ENCODE measurements at places on chromosomes 7 and 10.

GRCh38 chr10:70905071-70906021 is 17.0 kb upstream of the PCBD1 start:
- H3K36me3 ChIP-seq = no peaks in the 10 kb centered on the region
- no peak for DNase-seq
- peaks cover 32% of the 10 kb centered on the region for H3K27me3 ChIP-seq

GRCh38 chr10:124450012-124450782 is at the start of gene NKX1-2:
Gene NKX1-2, minus strand, starts transcription at chr10:124450035. Its CDS starts 92 bp downstream, at chr10:124449943.
- no peak within 1 kb of the TSS for H3K27ac ChIP-seq
- H3K4me3 ChIP-seq = peak within 1 kb of the TSS; percentile 63
- no peak for DNase-seq
- H3K36me3 ChIP-seq = no peaks in the 10 kb centered on the region
- H3K4me1 ChIP-seq = peaks cover 20% of the 10 kb centered on the region

- no peaks in the 10 kb centered on the region for H3K27me3 ChIP-seq
- no peak for DNase-seq
- H3K27ac ChIP-seq = no peak overlapping the region
- H3K4me1 ChIP-seq = peaks cover 16% of the 10 kb centered on the region
Observed at GRCh38 chr10:122248356-122249302, 22.5 kb upstream of the BTBD16 start.

DNA sequence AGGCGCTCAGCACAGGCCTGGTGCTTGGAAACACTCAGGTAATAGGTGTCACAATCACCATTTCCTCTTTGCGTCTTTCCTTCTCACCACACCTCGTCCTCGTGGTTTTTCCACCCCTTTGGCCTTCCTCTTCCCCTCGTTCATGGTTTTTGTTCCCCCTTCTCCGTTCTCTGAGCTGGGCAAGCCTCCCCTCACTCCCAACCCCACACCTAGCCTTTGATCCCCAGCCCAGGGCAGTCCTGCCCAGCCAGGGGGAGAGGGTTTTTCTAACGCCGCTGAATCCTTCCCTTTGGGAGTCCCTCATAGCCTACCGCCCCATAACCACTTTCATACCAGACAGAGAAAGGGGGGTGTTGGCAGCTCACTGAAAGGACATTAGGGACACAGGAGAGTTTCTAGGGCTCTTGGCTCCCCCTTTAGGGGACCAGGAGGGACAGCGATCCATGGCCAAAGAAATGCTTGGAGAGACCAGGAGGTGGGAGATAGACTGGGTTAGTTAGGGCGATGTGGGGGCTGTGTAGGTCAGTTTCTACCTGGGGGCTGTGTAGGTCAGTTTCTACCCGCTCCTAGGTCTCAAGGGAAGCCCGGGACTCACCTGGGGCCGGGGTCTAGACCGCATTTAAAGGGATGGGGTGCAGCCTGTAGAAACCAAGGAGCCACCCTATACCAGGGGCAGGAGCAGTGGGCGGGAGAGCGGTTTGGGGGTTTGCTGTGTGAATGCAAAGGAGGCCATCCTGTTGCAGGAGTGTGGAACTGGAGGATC is 1.4 kb downstream of the EPHB4 start:
- DNase-seq = no peak
- H3K4me1 ChIP-seq = peaks cover 29% of the 10 kb centered on the region
- peaks cover 6% of the 10 kb centered on the region for H3K36me3 ChIP-seq
- H3K4me3 ChIP-seq = peak overlapping the region; percentile 99

GRCh38 chr7:148963583-148964482 is 64.5 kb downstream of the PDIA4 start:
- H3K36me3 ChIP-seq = no peaks in the 10 kb centered on the region
- H3K27me3 ChIP-seq = no peaks in the 10 kb centered on the region
- DNase-seq = no peak
- peak overlapping the region; percentile 90 for H3K4me3 ChIP-seq

GRCh38 chr7:142853739-142854371 is 1.0 kb upstream of the EPHB6 start:
- no peaks in the 10 kb centered on the region for H3K36me3 ChIP-seq
- peaks cover 41% of the 10 kb centered on the region for H3K27me3 ChIP-seq
- peaks cover 6% of the 10 kb centered on the region for H3K4me1 ChIP-seq
- peak overlapping the region; percentile 93 for H3K27ac ChIP-seq
- DNase-seq = peak; percentile 54

DNA sequence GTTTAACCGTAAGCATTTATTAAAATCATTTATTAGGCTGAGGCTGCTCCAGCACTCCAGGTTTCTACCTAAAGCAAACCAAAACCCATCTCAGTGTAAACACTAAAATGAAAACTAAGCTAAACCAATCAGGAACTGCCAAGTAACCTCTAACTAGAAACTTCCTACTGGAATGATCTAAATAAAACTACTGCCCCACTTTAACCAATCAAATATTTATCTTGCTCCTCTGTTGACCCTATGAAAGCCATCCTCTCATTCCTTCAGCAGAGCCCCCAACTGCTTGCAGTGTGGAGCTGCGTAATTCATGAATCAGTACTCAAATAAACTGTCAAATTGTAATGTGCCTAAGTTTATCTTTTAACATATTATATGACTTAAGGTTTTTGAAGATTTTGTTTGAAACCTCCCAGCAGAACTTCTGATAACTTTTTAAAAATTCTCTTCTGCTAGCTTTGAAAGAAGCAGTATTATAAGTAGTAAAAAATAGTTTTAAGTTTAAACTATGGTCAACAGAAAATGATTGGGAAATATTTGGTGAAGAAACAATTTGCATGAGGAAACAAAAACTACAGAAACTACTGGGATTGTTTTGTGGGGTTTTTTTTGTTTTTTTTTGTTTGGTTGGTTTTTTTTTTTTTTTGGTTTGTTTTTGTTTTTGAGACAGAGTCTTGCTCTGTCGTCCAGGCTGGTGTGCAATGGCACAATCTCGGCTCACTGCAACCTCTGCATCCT is 47.4 kb downstream of the GPR37 start:
- no peak for DNase-seq
- H3K4me3 ChIP-seq = no peak overlapping the region

DNA sequence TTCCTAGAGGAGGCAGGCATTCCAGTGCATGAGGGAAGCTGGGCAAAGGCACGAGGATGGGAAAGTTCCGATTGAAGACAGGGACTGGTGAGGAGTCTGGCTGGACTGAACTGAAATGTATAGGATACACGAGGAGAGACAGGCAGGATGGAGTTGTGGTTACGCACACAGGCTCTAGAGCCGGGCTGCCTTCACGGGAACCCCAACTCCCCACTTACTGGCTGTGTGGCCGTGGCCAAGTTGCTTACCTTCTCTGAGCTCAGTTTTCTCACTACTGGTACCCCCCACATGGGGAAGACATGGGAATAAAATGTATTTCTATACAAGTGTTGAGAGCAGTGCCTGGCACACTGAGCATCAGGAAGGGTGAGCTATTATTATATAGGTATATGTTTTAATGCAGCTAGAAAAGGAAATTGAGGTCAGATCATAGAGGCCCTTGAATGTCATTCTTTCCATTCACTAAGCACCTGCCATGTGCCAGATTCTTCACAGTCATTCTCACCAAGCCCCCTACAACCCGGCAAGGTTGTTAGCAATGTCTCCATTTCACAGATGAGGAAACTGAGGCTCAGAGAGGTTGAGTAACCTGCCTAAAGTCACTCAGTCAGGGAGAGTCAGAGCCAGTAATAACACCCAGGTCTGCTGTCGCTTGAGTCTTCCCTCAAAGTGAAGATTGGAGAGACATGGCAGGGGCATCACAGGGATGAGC is 9.7 kb downstream of the CHST3 start:
- DNase-seq = no peak
- no peaks in the 10 kb centered on the region for H3K36me3 ChIP-seq
- peaks cover 41% of the 10 kb centered on the region for H3K4me1 ChIP-seq
- no peaks in the 10 kb centered on the region for H3K27me3 ChIP-seq
- H3K27ac ChIP-seq = no peak overlapping the region
- no peak overlapping the region for H3K4me3 ChIP-seq

DNA sequence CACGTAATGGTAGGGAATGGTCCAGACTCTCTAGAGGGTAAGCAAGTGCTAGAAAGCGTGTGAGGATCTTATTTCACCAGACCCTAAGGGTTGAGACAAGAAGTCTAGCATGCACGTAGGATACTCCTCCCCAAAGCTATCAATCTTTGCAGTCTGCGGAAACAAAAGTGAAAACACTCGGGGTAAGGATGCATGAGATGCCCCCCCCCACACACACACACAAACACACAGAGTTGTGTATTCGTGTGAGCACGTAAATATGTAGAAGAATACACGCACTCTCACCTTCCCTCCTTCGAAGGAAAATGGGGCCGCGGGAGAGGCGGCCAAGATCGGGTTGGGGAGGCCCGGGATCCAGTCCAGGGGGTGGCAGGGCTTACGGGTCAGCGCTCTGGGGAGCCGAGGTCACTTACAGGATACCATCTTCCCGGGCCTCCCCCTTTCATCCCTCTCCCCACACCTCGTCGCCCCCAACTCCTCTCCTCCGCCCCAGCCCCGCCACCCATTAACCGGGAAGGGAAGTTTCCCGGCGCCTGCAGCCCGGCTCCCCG is 455 bp downstream of the CUL2 start:
- peaks cover 32% of the 10 kb centered on the region for H3K4me1 ChIP-seq
- H3K27ac ChIP-seq = peak overlapping the region; percentile 93
- H3K4me3 ChIP-seq = peak overlapping the region; percentile 92
- H3K27me3 ChIP-seq = no peaks in the 10 kb centered on the region

GRCh38 chr10:31064348-31064747 is 32.7 kb upstream of the ZNF438 start:
- H3K4me1 ChIP-seq = no peaks in the 10 kb centered on the region
- no peak for DNase-seq

GRCh38 chr10:60281331-60281730 is 108.3 kb downstream of the ANK3 start:
- no peaks in the 10 kb centered on the region for H3K27me3 ChIP-seq
- H3K4me3 ChIP-seq = no peak overlapping the region
- DNase-seq = no peak
- H3K4me1 ChIP-seq = peaks cover 32% of the 10 kb centered on the region
- H3K27ac ChIP-seq = no peak overlapping the region
- peaks cover 5% of the 10 kb centered on the region for H3K36me3 ChIP-seq

GRCh38 chr10:21825345-21825744 is 178.2 kb downstream of the DNAJC1 start:
- peaks cover 35% of the 10 kb centered on the region for H3K36me3 ChIP-seq
- no peaks in the 10 kb centered on the region for H3K27me3 ChIP-seq
- DNase-seq = no peak
- no peaks in the 10 kb centered on the region for H3K4me1 ChIP-seq
- H3K27ac ChIP-seq = no peak overlapping the region

- no peak overlapping the region for H3K4me3 ChIP-seq
- peaks cover 15% of the 10 kb centered on the region for H3K4me1 ChIP-seq
- no peak for DNase-seq
- peak overlapping the region; percentile 10 for H3K27ac ChIP-seq
Observed at GRCh38 chr10:101090597-101090996, 28.8 kb downstream of the KAZALD1 start.

DNA sequence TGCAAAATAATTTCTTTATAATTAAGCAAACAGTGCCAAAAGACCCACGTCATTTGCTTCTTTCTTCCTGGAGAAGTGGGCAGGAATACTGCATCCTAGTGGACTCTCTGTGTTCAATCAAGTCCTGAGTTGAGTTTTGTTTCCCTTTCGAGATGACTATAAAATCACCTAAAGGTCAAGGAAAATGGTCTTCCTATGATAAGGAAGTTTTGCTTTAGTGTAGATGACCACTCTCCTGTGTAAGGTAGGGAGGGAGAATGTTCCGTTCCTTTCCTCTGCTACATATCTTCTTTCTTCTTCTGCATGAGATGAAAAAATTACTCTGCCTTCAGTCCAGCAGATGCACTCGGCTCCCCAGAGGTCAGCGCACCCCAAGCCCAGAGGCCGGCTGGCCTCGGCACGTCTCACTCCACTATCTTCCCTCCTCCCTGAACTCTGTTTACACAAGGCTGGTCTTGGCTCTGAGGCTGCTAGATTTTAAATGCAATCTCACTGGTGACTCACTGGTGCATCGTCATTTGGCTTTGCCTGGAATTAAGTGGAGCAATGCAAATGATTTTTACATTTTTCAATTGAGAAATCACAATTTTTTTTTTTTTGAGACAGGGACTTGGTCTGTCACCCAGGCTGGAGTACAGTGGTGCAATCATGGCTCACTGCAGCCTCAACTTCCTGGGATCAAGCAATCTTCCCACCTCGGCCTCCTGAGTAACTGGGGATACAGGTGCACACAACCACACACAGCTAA is 18.6 kb upstream of the VDAC2 start:
- H3K27me3 ChIP-seq = no peaks in the 10 kb centered on the region
- H3K27ac ChIP-seq = peak overlapping the region; percentile 90
- H3K4me3 ChIP-seq = no peak overlapping the region
- DNase-seq = no peak

GRCh38 chr7:139562961-139563565 is 39.6 kb downstream of the CLEC2L start:
- no peaks in the 10 kb centered on the region for H3K27me3 ChIP-seq
- no peak overlapping the region for H3K27ac ChIP-seq
- no peak for DNase-seq
- no peak overlapping the region for H3K4me3 ChIP-seq
- peaks cover 28% of the 10 kb centered on the region for H3K36me3 ChIP-seq

GRCh38 chr7:78635026-78635793 is 818.3 kb downstream of the MAGI2 start:
- H3K27me3 ChIP-seq = no peaks in the 10 kb centered on the region
- H3K4me1 ChIP-seq = peaks cover 9% of the 10 kb centered on the region
- H3K27ac ChIP-seq = no peak overlapping the region
- no peaks in the 10 kb centered on the region for H3K36me3 ChIP-seq

DNA sequence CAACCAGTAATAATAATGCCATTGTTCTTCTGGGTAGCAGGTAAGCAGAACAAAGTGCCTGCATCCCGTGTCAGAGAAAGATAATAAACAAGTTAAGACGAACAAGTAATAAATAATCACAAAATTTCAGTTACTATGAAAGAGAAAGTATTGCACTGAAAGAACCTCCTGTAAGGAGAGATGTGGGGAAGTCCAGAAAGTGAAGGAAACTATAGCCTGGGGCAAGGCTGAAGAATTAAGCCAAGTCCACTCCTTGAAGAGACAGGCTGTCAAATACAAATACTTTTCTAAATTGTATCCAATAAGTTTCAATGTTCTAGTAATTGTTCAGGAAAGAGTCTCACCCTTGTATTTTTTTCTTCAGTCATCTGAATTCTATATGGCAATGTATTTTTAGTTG is 611.4 kb downstream of the MAGI2 start:
- H3K36me3 ChIP-seq = no peaks in the 10 kb centered on the region
- no peaks in the 10 kb centered on the region for H3K27me3 ChIP-seq
- H3K4me1 ChIP-seq = no peaks in the 10 kb centered on the region
- no peak for DNase-seq
- H3K4me3 ChIP-seq = no peak overlapping the region
- H3K27ac ChIP-seq = no peak overlapping the region

DNA sequence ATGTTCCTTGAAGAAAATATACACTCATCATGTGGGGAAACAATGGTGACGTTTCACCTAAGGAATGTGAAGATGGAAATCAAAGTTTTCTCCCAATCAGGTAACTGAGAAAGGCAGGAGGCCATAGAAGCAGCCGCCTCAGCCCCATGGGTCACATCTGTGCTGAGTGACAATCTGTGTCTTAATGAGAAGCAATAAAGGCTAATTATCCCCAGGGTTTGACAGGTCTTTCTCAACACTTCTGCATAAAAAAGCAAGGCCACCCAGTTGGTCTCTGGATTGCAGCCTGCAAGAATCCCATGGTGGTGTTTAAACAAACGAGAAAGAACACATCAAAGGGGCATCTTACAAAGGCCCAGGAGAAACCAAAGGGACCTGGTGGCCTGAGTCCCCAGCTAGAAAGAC is 91.1 kb upstream of the TNS3 start:
- no peaks in the 10 kb centered on the region for H3K27me3 ChIP-seq
- no peak for DNase-seq
- peak overlapping the region; percentile 18 for H3K27ac ChIP-seq
- H3K36me3 ChIP-seq = no peaks in the 10 kb centered on the region
- H3K4me3 ChIP-seq = no peak overlapping the region
- H3K4me1 ChIP-seq = peaks cover 3% of the 10 kb centered on the region
